ENCODE measurements at places on chromosomes 6 and 20.
A peak's percentile ranks its signal among the peaks of the same experiment; 100 is the strongest.

- DNase-seq: no peak
Observed at GRCh38 chr20:33673114-33673409, 1.2 kb downstream of the NECAB3 start.

DNA sequence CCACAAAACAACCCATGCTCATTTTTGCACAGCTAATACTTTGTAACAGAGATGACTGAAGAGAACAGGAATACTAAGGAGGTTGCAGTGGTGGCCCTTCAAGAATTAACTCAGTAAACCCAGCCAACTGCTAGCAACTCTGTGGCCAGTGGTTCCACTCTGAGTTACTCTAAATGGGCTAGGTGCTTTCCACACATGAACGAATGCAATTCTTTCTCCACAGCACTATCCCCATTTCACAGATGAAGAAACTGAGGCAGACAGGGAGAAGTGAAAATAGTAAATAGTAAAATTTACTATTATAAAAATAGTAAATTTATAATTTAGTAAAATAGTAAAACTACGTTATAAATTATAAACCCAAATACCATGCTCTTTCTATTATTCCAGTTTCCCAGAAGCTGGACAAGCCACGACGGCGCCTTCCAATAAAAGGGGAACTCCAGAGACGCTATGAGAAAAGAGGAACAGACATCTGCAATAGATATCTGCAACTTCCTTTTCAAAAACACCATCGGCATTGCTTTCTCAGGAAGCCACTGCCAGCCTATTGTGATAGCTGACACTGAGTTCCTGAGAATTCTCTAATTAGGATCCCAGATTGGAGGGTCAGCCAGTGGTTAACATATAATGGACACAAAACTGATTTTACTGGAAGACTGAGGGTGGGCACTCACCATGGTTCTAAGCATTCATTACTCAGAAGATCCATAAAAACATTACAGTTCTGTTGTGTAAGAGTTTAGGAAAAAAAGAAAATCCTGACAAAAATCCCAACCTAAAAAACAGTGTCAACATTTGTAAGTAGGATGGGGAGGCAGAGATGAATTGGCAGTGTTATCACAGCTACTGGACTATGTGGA is 16.2 kb downstream of the FKBP1A start:
- no peak for DNase-seq

DNA sequence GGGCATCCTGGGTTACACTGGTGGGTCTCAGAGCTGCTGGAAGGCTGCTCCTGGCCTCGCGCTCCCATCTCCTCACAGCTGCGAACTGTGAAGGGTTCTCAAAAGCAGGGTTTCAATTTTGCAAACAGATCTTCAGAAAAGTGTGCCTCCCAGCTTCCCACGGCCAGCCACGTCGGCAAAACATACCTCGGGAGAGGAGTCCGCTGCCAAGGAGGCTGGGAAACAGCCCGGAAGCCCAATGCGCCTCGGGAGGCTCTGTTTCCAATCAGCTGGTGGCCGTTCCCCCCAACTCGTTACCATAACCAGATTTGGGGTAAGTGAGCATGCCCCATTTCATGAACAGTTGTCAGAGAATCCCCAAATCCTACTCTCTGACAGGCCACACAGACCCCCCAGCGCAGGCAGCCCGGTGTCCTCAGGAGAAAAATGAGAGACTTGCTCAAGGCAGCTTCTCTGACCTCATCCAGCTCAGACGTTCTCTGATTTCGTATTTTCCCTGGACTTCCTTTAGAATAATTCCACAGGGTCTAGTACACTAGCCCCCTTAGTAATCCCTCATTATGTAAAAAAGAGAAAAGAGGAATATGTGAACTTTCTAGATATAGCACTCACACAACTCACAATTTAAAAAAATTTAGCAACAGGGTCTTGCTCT is 98.4 kb downstream of the SNX5 start:
- no peak for DNase-seq

- no peak for DNase-seq
Observed at GRCh38 chr20:59661621-59662020, 57.3 kb downstream of the PHACTR3 start.

DNA sequence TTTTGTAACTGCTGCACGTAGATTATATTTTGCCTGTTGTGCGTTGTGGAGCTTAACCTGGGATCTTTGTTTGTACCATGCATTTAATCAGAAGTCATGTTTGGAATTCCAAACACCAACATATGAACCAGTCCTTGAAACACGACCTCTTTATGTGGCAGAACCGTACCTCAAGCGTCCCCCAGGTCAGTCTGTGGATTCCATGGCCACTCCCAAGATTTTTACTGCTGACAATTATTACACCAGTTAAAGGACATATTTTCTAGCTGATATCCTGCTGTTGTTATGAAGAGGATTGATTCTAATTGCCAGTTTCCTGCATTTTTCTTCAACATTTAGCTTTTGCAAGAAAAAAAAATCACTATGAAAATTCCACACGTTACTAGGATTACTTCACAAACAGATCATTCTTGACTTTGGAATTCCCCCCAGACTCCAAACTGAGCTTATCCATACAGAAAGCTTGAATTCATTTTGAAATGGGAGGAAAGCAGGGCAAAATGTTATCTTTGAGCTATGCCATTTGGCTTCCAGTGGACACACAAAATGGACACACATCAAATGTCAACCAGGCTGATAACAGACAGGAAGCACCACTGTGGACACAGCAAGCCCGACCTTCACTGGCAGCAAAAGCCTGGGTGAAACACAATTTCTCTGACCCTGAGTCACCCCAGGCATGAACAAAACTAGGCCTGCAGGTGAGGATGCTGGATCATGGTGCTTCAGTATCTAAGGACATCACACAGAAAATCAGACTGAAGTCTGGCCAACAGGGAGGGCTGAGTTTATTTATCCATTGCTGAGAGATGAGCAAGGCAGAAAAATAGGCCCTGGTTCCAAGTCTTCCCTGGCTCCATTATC is 542.9 kb upstream of the JAG1 start:
- peak; percentile 75 for DNase-seq

DNA sequence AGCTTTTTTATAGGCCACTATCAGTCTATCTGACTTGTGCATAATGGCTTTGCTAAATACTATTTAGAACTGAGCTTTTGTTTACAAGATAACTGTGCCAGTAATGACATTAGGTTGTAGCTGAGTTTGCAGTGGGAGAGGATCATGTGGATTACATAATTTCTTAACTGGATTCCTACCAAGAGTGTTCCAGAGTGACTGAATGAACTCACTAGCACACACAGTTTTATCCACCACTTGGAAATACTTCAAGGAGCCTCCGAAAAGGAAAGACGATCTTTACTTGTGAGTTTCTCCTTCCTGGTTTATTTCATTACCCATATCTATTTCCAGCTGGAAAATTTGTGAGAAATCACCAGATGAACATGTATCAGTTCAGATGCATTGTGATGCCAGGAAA is 10.9 kb upstream of the SYNE1 start:
- peak; percentile 8 for DNase-seq

DNA sequence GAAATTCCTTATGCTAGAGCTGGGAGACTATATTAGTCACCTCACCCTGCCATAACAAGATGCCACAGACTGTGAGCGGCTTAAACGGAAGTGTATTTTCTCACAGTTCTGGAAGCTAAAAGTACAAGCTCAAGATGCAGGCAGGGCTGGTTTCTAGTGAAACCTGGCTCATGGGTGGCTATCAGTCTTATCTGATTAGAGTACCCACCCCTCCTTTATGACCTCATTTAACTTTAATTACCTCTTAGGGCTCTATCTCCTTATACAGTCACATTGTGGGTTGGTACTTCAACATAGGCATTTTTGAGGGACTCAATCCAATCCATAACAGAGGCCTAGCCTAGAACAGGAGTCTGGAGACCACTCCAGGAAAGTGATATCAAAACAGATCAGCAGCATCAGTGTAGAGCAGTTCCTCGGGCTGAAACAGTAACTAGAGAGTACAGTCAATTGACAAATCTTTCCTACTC is 2.3 kb upstream of the SNRNP48 start:
- DNase-seq: peak; percentile 18

- peak; percentile 75 for DNase-seq
Observed at GRCh38 chr6:4459032-4459431, 317.2 kb upstream of the CDYL start.

DNA sequence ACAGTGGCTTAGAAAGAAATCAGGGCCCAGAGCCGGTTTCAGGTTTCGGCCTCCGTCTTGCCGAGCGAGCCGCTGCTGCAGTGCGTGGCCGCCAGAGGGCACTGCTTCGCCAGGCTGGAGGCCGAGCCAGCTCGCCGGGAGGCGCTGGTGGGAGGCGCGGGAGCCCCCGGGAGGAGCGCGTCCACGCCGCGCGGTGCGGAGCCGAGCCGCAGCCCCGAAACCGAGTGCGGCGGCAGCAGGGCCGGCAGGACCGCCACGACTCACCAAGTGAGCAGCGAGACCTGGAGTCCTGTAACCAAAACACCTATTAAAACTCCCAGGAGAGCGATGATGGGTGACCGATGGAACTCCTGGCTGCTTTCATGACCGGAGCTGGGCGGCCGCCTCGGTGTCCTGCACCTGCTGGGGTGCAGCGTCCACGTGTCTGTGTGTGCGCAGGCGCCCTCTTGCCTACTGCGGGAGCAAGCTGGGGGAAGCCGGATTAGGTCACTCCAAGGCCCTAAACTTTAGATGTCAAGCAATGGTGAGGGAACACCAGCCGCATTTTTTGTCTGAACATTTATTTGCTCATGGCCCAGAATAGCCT is 186.9 kb upstream of the UST start:
- peak; percentile 91 for DNase-seq

DNA sequence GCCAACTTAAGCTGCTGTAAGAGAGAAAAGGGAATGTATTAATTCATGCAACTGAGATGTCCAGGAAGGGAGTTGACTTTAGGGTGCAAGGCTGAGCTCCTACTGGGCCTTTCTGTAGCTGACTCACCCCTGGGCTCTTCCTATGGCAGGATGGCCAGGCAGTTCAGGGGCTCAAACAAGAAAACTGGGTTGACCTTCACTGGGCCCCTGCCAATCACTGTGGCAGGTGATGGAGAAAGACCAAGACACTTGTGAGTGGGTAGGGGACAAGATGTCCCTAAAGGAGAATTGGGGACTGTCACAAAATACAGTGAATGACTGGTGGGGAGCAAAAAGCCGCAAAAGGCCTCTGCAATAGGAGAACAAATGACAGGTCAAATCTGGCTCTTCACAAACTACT is 21.5 kb upstream of the RALGAPA2 start:
- DNase-seq: no peak

GRCh38 chr20:1418350-1418749 is 25.5 kb upstream of the FKBP1A start:
- no peak for DNase-seq

DNA sequence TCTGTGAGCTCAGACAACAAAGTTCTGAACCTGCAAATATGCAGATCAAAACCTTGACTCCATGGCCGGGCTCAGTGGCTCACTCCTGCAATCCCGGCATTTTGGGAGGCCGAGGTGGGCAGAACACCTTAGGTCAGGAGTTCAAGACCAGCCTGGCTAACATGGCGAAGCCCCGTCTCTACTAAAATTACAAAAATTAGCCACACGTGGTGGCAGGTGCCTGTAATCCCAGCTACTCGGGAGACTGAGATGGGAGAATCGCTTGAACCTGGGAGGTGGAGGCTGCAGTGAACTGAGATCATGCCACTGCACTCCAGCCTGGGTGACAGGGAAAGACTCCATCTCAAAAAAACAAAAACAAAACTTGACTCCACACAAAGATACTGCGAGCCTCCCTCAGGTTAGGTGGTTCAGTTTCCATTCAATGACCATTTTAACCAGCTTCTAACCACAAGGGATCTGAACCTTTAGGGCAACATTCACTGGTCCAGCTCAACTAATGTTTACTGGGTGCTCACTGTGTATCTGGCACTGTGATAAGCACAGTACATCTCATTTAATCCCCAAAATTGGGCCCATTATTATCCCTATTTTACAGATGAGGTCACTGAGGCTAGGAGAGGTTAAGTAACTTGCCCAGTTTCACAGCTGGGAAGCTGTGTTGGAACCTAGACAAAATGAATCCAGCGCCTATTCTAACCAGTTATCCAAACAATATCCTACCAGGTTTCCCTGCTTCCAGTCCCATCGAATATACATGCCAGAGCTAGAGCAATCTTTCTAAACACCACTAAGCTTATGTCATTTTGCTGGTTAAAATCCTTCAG is 1.8 kb downstream of the SNRPB start:
- peak; percentile 20 for DNase-seq

DNA sequence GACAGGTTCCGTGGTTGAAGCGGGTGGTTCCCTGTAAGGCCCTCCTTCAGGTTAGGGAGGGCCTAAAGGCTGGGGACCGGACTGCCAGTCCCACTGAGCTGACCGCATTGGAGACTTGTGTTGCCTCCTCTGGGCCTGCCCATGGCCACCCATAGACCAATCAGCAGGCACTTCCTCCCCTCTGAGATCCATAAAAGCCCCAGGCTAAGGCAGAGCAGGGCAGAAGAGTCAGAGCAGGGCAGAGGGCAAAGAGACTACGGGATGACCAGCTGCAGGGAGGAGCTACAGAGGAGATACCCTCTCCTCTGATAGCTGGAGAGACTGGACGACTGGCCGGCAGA is 537.4 kb downstream of the TENT5A start:
- no peak for DNase-seq

- peak; percentile 75 for DNase-seq
Observed at GRCh38 chr6:119129968-119130484, 51.6 kb upstream of the FAM184A start.

DNA sequence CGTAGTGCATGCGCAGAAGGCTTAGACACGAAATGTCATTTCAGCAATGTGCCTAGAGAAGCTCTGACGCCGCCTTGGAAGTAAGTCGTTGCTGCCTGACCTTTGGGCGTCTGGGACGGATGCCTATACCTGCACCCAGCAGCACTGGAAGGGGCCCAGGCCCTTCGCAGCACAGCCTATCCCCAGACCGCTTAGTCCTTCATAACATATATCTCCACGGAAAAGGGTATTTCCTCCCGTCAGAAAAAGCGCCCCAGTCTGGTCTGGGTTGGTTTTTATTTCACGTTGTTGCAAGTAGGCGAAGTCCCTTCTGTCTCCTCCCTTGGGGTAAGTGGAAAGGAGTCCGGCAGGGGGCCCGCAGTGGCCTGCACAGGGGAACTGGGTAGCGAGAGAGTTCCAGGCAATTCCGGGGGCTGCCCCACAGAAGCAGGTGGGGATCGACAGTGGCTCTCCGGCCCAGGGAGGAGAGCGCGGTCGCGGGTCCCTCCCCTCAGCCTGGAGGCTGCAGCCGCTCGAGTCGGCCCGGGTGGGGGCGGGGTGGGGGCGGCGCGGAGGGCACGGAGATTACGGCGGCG is 559 bp upstream of the EYA4 start:
- peak; percentile 64 for DNase-seq

- peak; percentile 40 for DNase-seq
Observed at GRCh38 chr6:56484669-56485068, 158.0 kb downstream of the DST start.

All from adipocyte (in vitro differentiated cells).